Cardiac ventricle fibroblast (primary cell): ENCODE measurements at places on chromosomes 13 and 19. TPM values are rescaled to one million over a fixed set of nuclear protein-coding genes. Genes with fewer than 3 reads are reported as not detected.

The ODAD3 gene
- total RNA-seq: 0.59 TPM in 1 of 2 replicates, not detected in the other

The PCDH8 gene
- total RNA-seq: not detected in 2 replicates

The MISP3 gene
- total RNA-seq: 1.4 and 1.8 TPM in 2 replicates

The SYCN gene
- total RNA-seq: not detected in 2 replicates

The CD22 gene
- total RNA-seq: 2.2 and 4.4 TPM in 2 replicates

The GPR12 gene
- not detected in 2 replicates for total RNA-seq
